EL (cell line): ENCODE measurements at places on chromosomes 5 and 9.

DNA sequence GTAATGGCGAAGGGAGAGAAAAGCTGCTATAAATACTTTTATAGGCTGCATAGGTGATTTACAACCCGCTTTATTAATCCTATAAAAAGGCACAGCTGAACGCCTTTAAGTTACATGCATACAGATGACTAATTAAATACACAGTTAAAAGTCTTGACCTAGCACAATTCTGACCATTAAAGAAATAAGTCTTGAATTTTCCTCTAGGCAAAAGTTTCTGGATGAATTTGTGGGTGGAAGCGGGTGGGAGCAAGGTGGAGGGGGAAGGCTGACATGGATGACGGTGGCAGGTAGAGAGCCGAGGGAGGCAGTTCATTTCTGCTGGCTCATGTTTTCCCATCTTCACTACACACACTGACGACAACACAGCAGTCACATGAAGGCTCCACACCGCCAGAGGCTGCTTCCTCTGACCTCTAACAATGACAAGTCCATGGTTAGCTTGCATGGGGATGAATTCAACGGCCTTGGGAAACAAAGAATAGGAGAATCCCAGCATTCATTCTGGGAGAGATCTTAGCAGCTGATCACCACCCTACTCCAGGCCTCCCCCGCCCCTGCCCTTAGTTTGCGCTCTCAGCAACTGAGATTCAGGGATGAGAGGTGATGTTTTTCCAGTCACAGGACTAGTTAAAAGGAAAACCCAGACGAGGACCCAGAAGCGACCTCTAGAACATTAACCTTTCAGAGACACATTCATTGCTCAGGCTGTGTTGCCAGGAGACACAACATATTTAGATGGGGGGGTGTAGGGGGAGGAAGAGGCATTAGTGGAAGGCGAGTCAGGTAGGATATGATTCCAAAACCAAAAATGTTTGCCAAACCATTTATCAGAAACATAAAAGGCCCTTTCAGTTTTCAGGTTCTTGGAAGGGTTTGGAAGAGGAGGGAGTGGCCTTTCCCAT lies 329.3 kb downstream of the PIK3R1 start:
- DNase-seq: peak; percentile 57

- DNase-seq: no peak
Observed at GRCh38 chr5:82673057-82673809, 395.1 kb upstream of the RPS23 start.

DNA sequence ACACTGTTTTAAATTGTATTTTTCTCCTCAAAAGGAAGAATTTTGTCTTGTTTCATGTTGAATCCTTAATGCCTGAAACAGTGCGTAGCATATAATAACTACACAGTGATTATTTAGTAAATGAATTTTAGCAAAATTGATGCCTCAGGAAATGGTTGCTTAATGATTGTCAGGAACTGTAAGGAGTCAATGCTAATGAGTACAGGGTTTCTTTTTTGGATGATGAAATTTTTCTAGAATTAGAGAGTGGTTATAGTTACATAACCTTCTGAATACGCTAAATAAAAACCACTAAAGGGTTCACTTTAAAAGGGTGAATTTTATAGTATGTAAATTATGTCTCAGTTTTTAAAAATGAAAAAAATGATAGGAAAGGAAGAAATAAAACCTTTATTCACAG lies 14.9 kb downstream of the FAM151B start:
- DNase-seq: no peak

- no peak for DNase-seq
Observed at GRCh38 chr5:170028124-170028523, 47.8 kb upstream of the INSYN2B start.

DNA sequence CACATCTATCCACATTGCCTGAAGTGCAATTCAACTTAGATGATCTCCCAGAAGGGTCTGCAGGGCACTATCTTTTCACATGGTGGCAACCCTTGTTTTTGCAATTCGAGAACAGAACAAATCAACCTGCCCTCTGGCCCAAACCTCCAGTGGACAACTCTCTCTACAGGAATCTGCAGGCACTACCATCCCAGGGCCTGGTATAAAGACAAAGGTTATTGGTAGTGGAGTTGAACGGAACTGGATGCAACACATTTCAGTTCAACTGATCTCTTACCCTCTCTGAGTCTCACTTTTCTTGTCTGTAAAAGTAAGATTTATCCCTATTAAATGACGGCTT lies 153.2 kb upstream of the EGFLAM start:
- no peak for DNase-seq

DNA sequence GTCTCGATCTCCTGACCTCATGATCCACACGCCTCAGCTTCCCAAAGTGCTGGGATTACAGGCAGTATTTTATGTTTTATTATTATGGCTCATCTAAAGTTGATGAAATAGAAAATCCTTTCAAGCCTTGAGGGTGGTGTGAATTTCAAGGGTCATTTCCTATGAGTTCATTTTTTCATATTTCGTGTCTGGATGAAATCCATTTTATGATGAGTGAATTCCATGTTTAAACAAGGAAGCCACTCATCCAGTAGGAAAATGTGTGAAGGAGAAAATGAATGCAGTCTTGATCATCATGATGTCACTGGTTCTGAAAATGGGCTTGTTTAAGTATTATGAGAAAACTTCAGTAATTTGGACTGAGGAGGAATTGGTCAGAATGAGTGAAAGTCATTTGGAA lies 74.6 kb upstream of the ZSWIM6 start:
- no peak for DNase-seq

DNA sequence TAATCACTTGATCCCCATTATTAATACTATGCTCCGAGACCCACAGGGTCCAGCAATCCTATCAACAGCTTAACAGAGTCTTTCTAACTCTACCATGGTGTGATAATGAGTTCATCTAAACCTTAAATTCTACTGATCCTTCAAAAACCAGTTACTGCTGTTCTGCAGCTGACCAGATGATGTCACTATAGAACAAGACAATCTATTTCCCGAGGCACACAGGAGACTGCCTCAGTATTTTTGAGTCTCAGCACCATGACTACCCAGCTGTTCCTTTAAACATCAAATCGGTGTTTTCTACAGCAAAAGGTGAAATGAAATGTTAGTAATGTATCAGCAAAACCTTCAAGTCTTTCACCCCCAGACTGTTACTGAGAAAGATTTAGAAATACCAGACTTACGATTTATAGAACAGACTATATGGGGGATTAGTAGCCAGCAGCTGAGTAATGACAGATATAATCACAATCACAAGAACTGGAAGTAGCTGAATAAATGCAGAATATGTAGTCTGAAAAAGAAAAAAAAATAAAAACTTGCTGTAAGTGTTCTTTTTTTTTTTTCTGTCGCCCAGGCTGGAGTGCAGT lies 16.9 kb downstream of the DNAJC18 start:
- DNase-seq: peak; percentile 72

- no peak for DNase-seq
Observed at GRCh38 chr9:3949744-3950143, 350.1 kb downstream of the GLIS3 start.

GRCh38 chr9:95607507-95607906 lies 90.7 kb upstream of the PTCH1 start:
- no peak for DNase-seq
